ENCODE measurements at places on chromosomes 7 and 10. TPM values are rescaled to one million over a fixed set of nuclear protein-coding genes. Genes with fewer than 3 reads are reported as not detected.

The ARF5 gene
- 274 TPM for polyA plus RNA-seq

The ITIH5 gene
- 0.10 TPM for polyA plus RNA-seq

- H3K4me3 ChIP-seq = peak overlapping the region; percentile 19
- H3K4me1 ChIP-seq = peaks cover 21% of the 10 kb centered on the region
- no peak for DNase-seq
- no peaks in the 10 kb centered on the region for H3K36me3 ChIP-seq
- H3K27ac ChIP-seq = peak overlapping the region; percentile 33
These were observed 64.3 kb downstream of the HOXA1 start for GRCh38 chr7:27031289-27032172.

DNA sequence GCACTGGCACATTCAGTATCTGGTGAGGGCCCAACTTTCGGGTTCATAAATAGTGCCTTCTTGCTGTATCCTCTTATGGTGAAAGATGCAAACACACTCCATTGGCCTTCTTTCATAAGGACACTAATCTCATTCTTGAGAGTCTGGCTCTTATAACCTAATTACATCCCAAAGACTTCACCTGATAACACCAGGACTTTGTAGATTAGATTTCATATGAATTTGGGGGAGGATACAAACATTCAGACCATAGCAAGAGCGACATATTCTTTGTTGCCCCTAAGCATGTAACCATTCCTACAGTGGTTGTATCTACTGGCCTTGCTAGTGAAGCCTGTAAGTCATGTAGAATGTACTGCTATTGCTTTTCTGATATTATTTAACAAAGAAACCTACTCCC is 525.2 kb downstream of the GFRA1 start:
- H3K4me1 ChIP-seq = no peaks in the 10 kb centered on the region
- no peak for DNase-seq
- H3K27ac ChIP-seq = no peak overlapping the region
- no peak overlapping the region for H3K4me3 ChIP-seq
- no peaks in the 10 kb centered on the region for H3K27me3 ChIP-seq

- H3K4me3 ChIP-seq = no peak overlapping the region
- H3K4me1 ChIP-seq = no peaks in the 10 kb centered on the region
- no peak overlapping the region for H3K27ac ChIP-seq
- H3K36me3 ChIP-seq = peaks cover 2% of the 10 kb centered on the region
- DNase-seq = no peak
- no peaks in the 10 kb centered on the region for H3K27me3 ChIP-seq
These were observed 262.6 kb upstream of the PRKCQ start for GRCh38 chr10:6842722-6843121.

- no peak overlapping the region for H3K27ac ChIP-seq
- H3K4me1 ChIP-seq = no peaks in the 10 kb centered on the region
- no peak overlapping the region for H3K4me3 ChIP-seq
These were observed 39.7 kb downstream of the FRMPD2 start for GRCh38 chr10:48234787-48235186.

The C7orf57 gene
- polyA plus RNA-seq = 0.22 TPM

GRCh38 chr7:90708841-90709317 is 112.8 kb downstream of the CDK14 start:
- H3K4me3 ChIP-seq = no peak overlapping the region
- DNase-seq = no peak
- no peaks in the 10 kb centered on the region for H3K36me3 ChIP-seq
- H3K27me3 ChIP-seq = no peaks in the 10 kb centered on the region
- H3K27ac ChIP-seq = no peak overlapping the region
- H3K4me1 ChIP-seq = no peaks in the 10 kb centered on the region

The UPK3B gene
- polyA plus RNA-seq = 7.5 TPM

- H3K4me1 ChIP-seq = no peaks in the 10 kb centered on the region
- H3K36me3 ChIP-seq = no peaks in the 10 kb centered on the region
- no peak overlapping the region for H3K4me3 ChIP-seq
- DNase-seq = no peak
- H3K27ac ChIP-seq = no peak overlapping the region
These were observed 141.2 kb upstream of the ABCB5 start for GRCh38 chr7:20474249-20474648.

The EVX1 gene
- polyA plus RNA-seq = not detected

DNA sequence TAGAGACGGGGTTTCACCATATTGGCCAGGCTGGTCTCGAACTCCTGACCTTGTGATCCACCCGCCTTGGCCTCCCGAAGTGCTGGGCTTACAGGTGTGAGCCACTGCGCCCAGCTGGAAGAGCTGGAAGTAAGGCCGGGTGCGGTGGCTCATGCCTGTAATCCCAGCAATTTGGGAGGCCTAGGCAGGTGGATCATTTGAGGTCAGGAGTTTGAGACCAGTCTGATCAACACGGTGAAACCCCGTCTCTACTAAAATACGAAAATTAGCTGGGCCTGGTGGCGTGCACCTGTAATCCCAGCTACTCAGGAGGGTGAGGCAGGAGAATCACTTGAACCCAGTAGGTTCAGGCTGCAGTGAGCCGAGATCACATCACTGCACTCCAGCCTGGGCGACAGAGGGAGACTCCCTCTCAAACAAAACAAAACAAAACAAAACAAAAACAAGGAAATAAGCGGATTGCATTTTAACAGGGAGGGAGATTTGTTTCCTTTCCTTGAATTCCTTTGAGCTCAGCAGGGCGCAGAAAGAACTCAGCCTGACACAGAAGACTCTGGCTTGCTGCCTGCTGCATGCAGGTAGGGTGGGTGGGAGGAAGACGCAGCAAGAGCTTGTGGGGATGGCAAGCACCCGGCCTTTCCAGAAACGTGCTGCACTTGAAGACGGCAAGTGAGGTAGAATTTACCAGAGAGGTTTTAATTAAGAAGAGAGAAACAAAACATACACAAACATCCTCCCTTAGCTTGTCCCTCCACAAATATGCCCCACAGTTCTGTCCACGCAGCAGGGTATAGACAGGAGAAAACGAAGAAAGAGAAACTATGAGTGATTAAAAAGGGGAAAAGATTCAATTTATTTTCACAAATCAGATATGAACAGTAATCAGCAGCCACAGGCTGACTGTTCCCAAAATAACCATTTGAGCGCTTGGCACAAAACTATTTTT is 148.0 kb downstream of the RNF216 start:
- H3K4me1 ChIP-seq = peaks cover 28% of the 10 kb centered on the region
- H3K27me3 ChIP-seq = no peaks in the 10 kb centered on the region
- H3K27ac ChIP-seq = no peak overlapping the region
- no peak for DNase-seq
- no peak overlapping the region for H3K4me3 ChIP-seq

DNA sequence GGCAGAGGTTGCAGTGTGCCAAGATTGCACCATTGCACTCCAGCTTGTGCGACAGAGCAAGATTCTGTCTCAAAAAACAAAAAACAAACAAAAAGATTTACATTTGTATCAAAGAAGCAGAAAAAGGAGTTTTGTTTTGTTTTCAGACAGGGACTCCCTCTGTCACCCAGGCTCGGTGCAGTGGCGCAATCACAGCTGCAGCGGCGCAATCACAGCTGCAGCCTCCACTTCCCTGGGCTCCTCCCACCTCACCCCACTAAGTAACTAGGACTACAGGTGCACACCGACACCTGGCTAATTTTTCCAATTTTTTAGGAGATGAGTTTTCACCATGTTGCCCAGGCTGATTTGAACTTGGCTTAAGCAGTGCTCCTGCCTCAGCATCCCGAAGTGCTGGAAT is 1.8 kb downstream of the ARMC10 start:
- no peak overlapping the region for H3K27ac ChIP-seq
- no peak overlapping the region for H3K4me3 ChIP-seq
- DNase-seq = no peak

- no peak for DNase-seq
- peaks cover 15% of the 10 kb centered on the region for H3K4me1 ChIP-seq
- H3K36me3 ChIP-seq = no peaks in the 10 kb centered on the region
These were observed 3.2 kb downstream of the PYROXD2 start for GRCh38 chr10:98411768-98412167.

GRCh38 chr7:6423942-6424701 is 23.6 kb downstream of the DAGLB start:
- H3K4me1 ChIP-seq = peaks cover 11% of the 10 kb centered on the region
- peak overlapping the region; percentile 58 for H3K27ac ChIP-seq
- H3K36me3 ChIP-seq = peaks cover 28% of the 10 kb centered on the region

The OR2AE1 gene
- polyA plus RNA-seq = 0.09 TPM

- no peak for DNase-seq
- no peak overlapping the region for H3K27ac ChIP-seq
- H3K36me3 ChIP-seq = no peaks in the 10 kb centered on the region
- H3K4me3 ChIP-seq = no peak overlapping the region
- no peaks in the 10 kb centered on the region for H3K27me3 ChIP-seq
These were observed 7.1 kb downstream of the CLCN1 start for GRCh38 chr7:143322760-143323633.

DNA sequence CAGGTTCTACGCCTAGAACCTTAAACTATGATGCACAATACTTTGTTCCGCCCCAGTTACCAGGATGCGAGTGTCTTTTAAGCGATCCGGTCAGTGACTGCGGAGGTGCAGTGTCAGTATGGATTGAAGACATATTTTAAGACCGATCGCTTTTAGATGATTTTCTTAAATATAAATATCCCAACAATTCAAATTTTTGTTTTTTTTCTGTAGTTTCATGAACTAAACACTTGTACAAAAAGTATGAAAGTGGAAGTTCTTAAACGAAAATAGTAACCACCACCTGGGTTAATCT is 835 bp downstream of the COMMD3 start:
- H3K4me3 ChIP-seq = peak overlapping the region; percentile 85
- peaks cover 7% of the 10 kb centered on the region for H3K4me1 ChIP-seq
- DNase-seq = no peak
- peaks cover 2% of the 10 kb centered on the region for H3K27me3 ChIP-seq
- H3K36me3 ChIP-seq = no peaks in the 10 kb centered on the region
- peak overlapping the region; percentile 96 for H3K27ac ChIP-seq

Measured in keratinocyte (primary cell).